Activated gamma-delta T cell (primary cell): ENCODE measurements at places on chromosomes 2 and 18.
A peak's percentile ranks its signal among the peaks of the same experiment; 100 is the strongest.

DNA sequence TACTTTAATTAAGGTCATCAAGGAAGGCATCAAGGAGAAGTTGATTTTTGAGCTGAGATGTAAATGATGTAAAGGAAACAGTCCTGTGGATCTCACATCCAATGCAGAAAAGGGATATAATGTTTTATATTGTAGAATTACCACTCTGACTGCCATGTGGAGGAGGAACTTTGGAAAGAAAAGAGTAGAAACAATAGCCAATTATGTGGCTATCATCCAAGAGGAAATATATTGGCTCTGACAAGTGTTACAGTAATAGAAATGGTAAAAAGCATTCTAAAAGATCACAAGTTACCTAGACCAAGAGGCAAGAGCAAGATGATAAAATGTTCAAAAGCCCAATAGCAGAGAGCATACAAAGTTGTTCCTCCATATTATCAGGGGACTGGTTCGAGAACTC is 26.8 kb downstream of the BARD1 start:
- DNase-seq, result no peak

DNA sequence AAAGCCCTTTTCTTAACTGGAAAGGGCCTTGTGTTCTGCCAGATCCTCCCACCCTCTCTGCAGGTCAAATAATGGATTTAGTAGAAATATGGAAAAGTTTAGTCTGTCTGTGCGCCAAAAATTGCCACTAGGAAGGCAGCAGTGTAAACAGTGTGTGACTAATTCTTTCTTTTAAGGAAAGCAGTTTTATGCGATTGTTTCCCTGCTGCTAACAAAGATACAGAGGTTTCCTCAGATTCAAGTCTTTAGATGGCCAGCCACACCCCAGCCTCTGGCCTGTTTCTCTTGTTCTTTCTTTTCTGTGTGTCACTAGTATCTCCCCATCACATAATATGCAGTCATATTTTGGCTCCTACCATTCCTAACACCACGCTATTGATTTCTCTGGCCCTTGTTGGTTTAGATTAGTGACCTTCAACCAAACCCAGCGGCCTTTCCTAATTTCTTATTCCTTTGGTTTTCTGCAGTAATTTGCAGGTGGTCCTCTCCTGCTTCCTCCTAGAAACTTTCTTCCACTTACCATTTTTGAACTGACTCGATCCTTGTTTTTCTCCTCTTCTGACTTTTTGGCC is 157.4 kb downstream of the LTBP1 start:
- no peak for DNase-seq

GRCh38 chr2:58609326-58609725 is 368.2 kb upstream of the FANCL start:
- DNase-seq, result no peak

GRCh38 chr2:231280846-231281245 is 82.4 kb downstream of the ARMC9 start:
- no peak for DNase-seq

DNA sequence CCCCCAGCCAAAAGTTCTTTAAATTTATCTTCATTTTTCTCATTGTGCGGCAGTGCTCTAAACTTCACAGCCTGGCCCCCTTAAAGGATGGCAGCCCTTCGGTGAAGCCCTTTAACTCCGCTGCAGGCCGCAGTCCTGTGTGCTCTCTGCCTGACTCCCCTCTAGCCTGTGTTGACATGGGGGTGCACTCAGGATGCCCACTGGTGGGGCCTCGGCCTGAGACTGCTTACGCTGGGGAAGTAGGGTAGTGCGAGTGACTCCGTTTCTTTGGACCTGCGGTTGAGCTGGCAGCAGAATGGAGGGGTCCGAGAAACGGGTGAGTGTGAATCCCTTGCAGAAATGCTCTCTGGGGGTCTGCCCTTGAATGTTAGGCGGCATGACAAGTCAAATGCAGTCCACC is 5.6 kb downstream of the RAB12 start:
- no peak for DNase-seq

GRCh38 chr2:158539176-158540005 is 82.6 kb downstream of the PKP4 start:
- no peak for DNase-seq

- DNase-seq, result no peak
Measured at GRCh38 chr2:222504191-222504590, 79.8 kb downstream of the SGPP2 start.

DNA sequence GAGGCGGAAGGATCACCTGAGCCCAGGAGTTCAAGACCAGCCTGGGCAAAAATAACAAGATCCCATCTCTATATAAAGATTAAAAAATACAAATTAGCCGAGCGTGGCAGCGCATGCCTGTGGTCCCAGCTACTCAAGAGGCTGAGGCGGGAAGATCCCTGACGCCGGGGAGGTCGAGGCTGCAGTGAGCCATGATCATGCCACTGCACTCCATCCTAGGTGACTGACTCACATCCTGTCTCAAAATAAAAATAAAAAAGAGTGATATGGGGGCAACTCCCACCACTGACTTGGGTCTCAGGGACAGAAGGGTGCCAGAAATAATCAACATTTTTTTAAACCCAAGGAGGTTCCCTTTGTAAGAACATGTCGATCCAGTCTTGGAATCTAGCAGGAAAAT is 37.6 kb downstream of the ZNF516 start:
- no peak for DNase-seq

GRCh38 chr2:18724371-18725145 is 135.2 kb upstream of the NT5C1B start:
- no peak for DNase-seq

- no peak for DNase-seq
Measured at GRCh38 chr2:10534514-10535250, 86.6 kb upstream of the ODC1 start.

DNA sequence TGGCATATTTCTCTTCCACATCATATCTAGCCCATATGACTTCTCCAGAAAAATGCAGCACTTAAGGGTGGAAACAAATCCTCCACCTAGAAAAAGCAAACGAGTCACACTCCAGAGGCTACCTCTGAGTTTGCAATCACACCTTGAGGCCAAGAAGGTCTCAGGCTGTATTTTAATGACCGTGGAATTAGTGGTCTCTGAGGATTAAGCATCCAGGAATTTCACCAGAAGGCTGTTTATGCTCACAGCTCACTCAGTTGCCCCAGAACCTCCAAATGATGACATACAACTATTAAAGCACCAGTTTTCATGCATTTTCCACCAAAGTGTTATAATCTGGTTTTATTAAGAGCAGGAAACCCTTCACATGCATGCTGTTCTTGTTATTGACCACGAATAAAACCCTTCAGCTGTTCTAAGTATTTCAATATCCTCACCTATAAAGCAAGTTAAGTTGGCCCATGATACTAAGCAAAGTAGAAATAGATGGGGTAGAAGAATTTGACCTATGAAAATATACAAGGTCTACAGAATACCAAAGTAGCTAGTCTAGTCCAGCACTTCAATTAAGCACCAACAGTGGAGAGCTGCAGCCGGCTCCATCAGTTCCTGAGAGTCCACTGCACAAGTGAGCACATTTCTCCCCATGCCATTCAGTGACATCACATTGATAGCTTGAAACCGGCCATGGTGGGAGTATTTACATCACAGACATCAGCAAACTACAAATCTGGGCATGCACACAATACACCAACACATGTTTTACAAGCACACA is 39.5 kb upstream of the SLC14A1 start:
- no peak for DNase-seq

DNA sequence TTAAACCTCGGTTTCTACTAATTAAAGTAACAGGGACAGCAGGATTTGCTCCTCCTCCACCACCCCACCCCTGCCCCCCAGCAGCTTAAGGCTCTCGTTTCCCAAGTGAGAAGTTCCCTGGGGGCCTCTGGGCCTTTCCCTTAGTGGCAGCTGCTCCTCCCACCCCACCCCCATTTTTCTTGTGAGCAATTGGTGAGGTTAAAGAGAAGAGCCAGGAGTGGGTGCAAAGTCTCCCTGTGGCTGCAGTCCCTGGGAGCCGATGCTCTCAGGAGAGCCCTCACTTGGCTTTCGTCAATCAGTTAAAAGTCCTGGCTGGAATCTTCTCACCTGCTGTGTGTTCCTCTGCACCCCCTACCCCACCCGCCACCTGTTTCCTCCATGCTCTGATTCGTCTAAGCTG is 48.7 kb upstream of the AGAP1 start:
- DNase-seq, result no peak

GRCh38 chr2:70988151-70988550 is 6.5 kb downstream of the TEX261 start:
- DNase-seq, result no peak

DNA sequence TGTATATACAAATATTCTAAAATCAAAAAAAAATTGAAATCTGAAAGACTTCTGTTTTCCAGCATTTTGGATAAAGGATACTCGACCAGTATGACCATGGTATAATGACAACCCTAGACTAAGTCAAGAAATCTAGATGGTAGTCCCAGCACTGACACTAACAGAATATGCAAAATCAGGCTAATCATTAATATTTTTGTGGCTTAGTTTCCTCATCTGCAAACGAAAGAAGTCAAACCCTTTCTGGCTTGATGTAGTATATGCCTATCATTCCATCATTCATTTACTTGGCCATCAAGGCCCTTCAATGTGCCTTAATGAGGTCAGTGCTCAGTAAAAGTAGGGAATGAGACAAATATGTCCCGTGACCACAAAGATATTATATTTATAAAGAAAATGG is 83.5 kb downstream of the NCKAP5 start:
- no peak for DNase-seq

DNA sequence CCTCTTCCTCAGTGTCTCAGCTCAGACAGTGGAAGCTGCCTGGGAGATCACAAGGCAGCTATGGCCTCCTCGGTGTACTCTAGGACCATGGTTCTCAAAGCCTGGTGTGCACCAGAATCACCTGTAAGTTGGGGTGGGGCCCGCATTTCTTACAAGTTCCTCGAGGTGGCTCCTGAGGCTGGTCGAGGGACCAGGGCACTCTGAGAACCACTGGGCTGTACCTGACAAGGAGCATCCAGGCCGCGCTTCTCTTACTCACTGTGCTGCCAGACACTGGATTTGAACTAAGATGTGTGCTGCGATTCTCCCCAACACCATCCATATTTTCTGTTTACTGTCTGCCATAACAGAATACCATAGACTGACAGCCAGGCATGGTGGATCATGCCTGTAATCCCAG is 59.5 kb downstream of the DIPK1C start:
- DNase-seq, result no peak

GRCh38 chr2:217451666-217452065 is 551.1 kb downstream of the TNS1 start:
- no peak for DNase-seq

GRCh38 chr2:230906471-230907230 is 18.4 kb downstream of the GPR55 start:
- no peak for DNase-seq

DNA sequence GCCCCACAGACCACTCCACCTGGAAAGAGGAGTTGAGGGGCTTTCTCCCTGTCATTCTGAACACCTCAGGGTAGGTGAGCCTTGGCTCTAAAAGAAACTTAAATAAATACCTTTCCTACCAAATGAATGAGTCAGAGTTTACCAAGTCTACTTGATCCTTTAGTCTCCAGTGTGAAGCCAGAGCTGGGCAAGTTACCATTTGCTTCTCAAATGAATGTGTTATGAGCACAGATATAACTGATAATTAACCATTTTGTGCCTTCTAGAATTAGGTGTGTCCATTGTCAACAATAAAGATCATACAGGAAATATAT is 347.7 kb downstream of the KIAA1328 start:
- no peak for DNase-seq

- DNase-seq, result peak; percentile 36
Measured at GRCh38 chr2:218284106-218284811, 8.0 kb downstream of the TMBIM1 start.

GRCh38 chr2:197464175-197464574 is 10.8 kb downstream of the COQ10B start:
- no peak for DNase-seq
